Inflammatory macrophage (primary cell): ENCODE measurements at places on chromosomes 11 and 22.

DNA sequence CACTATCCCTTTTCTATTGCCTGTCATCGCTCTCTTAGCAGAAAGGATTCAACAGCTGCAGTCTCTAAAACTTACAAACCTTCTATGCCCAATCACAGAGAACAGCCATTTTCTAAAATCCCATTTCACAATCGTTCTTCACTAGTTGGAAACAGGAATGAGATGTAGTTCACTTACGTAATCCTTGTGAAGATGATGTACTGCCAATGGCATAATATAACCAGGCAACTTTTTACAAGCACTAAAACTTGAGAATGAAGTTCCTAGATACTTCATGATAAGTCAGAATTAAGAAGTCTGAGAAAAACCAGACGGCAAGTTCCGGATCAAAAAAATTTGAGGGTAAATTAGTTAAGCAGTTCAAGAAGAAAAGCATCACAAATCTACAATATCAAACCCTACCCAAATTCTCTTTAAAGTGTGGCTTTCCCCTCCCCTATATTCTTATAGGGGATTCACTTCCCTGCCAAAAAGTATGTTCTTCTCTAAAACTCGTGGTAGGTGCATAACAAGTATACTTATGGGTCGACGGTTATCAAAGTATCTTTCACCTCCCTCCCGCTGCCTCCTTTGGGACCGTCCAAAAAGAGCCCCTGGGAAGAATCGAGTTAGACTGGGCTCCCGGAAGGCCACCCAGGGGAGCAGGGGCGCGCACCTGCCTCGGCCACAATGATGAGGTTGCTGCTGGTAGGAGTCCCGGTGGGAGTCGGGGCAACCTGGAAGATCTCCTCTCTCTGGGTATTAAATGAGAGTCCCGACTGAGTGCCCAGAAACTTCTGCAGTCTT is 666 bp downstream of the MSANTD4 start:
- DNase-seq = peak; percentile 78

GRCh38 chr22:25382762-25383161 is 163.3 kb downstream of the CRYBB2 start:
- no peak for DNase-seq

DNA sequence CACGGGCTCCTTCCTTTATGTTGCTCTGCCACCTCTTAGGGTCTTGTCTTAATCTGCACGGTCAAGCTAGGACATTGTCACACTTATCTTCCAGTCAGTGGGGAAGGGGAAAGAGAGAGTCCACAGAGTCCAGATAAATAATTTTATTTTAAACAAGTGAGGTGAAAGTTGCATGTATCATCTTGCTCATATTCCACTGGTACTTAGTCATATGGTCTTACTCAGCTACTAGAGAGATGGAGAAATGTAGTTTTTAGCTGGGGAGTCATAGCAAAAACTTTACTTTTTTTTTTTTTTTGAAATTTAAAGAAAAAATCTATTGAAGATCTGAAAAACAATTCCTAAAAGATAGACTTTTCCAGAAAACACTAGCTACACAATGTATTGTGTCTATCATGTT is 29.0 kb downstream of the PDE3B start:
- no peak for DNase-seq

DNA sequence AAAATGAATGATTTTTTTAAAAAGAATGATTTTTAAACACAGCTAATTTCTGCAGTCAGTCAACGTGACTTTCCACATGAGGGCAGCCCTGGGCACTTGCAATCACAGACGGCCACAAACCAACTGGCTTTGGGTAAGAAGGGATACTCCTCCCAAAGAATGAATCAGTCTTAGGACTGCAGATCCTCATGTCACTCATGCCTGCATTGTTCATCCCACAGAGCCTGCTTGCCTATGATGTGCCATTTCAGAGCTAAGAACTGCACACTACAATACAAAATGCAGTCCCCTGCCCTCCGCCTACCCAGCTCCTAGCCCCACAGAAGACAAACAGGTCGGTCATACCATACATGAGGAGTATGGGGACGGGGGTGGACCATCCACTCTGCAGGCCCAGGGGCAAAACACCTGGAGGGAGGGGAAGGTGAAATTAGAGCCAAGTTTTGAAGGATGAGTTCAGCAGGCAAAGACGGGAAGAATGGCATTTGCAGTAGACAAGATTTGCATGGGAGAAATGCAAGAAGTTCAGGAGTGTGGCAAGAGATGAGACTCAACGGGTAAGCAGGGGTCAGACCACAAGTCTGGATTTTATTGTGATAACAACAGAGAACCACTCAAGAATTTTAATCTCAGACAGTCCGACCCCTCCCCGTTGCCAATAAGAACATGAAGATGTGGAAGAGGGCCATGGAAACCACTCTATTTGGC is 24.7 kb downstream of the PACSIN2 start:
- peak; percentile 75 for DNase-seq

- peak; percentile 40 for DNase-seq
Measured at GRCh38 chr11:17260020-17260419, 16.5 kb upstream of the NUCB2 start.

GRCh38 chr11:47656260-47656885 is 14.0 kb upstream of the MTCH2 start:
- DNase-seq = no peak

GRCh38 chr22:38474003-38474607 is 6.2 kb downstream of the KDELR3 start:
- DNase-seq = no peak

DNA sequence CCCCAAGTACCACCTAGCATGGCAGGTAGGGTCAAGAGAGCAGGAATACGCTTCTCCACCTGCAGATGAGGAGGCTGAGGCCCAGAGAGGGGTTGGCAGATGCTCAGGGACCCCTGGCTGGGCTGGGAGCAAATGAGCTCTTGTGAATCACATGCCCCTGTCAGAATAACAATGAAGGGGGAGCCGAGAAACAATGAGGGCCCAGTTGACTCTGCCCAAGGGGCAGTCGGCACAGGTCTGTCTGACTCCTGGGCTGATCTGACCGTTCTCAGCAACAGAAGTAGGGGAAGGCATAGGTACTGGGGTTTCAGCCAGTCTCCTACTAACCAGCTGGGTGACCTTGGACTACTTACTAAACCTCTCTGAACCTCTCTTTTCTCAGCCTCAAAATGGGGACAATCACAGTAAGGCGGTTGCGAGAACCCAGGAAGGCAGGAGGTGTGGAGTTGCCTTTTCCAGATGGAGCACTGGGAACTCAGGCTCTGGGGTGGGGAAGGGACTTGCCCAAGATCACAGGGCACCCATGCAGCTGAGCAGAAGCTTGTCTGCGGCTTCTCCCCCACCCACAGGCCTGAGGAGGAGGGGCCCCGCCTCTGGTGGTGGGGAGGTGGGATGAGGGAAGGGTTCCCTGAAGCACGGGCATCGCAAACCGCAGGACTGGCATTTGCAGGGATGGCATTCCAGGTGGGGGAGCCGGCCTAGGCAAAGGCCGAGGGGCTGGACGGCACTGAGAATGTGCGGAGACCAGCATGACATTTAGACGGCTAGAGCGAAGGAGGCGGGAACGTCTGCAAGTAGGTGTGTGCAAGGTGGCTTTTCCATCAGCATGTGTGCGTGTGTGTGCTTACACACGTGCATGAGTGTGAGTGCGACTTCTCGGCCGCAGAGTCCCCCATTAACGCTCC is 163.0 kb downstream of the MN1 start:
- no peak for DNase-seq
